ENCODE measurements at places on chromosomes 4 and X.

DNA sequence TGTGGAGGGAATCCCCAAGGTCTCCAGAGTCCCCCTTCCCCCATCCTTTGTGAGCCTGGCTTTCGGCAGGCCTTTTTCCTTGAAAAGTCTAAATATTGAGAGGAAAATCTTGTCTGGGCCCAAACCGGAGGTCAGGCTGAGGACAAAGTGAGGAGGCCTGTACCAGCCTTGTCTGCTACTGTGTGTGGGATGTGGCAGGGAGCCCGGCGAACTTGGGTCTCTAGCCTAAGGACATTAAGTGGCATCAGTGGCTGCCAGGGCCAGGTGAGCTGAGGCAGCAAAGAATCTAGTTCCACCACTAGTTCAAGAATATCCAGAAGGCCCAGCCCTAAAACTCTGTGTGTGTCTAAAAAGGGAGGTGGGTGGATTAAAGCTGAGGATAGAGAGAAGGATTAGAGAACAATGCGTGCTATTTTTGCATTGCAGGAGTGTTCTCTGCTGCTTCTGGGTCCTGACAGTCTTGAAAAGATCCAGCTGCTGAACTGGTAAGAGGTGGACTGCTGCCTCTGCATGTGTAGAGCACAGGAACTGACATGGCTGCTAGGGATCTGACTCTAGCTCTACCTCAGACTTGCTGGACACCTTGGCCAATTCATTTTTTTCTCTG, 1.2 kb upstream of the AMER1 start:
- DNase-seq = no peak

GRCh38 chr4:148116969-148117368, 325.2 kb downstream of the NR3C2 start:
- no peak for DNase-seq

- peak; percentile 44 for DNase-seq
Observed at GRCh38 chrX:44747969-44748368, 95.9 kb upstream of the DUSP21 start.

- peak; percentile 57 for DNase-seq
Observed at GRCh38 chr4:128322986-128323385, 35.4 kb upstream of the PGRMC2 start.

DNA sequence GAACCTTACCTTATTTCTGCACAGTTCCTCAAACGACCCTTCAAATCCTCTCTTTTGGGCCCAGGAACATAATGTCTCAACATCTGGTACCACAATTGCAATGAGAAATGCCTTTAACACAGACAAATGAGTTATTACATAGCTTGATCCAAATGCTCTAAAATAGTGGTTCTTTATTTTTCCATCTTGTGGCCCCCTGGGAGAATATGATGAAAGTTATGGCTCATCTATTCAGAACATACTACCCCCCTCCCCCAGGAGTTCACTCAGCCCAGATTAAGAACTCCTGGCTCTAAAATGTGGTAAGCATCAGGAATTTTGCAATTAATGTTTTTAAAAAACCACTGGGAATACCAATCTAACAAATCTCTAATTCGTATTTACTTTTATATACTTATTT, 23.9 kb upstream of the CENPU start:
- DNase-seq = peak; percentile 60

GRCh38 chr4:186724058-186724863, 605 bp upstream of the FAT1 start:
- peak; percentile 37 for DNase-seq

GRCh38 chr4:82975792-82976191, 34.8 kb downstream of the LIN54 start:
- no peak for DNase-seq

DNA sequence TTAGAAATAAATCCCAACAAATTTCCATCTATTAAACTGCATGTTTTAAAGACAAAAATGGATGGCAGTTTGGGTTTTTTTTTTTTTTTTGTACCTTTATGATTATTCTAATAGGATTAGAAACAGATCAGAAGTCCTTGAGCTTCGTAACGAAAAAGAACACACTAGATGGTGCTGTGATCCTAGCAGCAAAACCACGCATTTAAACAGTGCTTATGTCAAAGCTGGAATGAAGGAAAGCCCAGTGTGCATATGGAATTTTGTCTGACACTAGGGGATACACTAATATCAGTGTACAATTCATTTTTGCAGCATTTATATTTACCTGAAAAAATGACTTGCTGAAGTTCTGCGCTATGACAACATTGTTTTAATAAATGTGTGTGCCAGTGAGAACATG, 229.1 kb downstream of the VEGFC start:
- peak; percentile 26 for DNase-seq

GRCh38 chrX:21438792-21439191, 64.6 kb downstream of the CNKSR2 start:
- no peak for DNase-seq

DNA sequence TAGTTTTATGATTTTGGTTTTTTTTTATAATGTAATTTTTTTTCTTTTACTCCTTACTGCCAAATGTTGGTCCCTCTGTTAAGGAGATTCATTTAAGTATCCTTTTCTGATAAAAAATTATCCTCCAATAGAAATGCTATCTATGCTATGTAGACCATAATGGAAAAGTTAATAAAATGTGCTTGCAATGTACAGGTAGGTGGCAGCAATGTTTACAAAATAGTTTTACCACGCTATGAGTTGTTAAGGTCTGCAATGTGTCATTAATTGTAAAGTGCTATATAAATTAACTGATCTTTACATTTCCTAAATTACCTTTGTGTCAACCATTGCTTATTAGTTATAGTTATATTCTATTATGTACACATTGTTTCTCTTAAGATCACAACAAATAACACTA, 3.8 kb upstream of the CENPC start:
- no peak for DNase-seq

GRCh38 chrX:65841263-65841662, 173.8 kb downstream of the MSN start:
- no peak for DNase-seq

GRCh38 chr4:142383354-142383753, 462.7 kb downstream of the INPP4B start:
- no peak for DNase-seq

GRCh38 chr4:67909905-67910584, 26.2 kb upstream of the TMPRSS11D start:
- peak; percentile 39 for DNase-seq

DNA sequence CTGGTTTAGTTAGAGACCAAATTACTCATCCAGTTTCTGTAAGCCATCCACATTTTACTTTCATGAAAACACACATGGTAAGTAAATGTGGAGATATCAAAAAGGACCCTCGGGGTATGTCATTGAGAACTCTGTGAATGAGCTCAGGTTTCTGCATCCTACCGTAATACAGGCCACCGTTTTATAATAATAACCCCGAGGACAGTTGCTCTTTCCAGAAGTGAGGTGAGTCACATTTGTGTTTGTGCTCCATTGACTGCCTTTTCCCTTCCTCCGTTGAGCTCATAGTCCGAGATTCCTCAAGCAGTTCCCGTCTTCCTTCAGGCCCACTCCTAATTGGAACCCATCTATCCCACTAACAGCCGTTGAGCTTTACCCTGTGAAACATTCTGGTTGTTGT, 95.3 kb downstream of the GRID2 start:
- DNase-seq = no peak

GRCh38 chr4:139177049-139177868, at the start of gene ELF2:
TSS of gene ELF2 (minus strand) at chr4:139177218. CDS start at chr4:139137701, 39,517 bp downstream.
- peak; percentile 75 for DNase-seq

- DNase-seq = no peak
Observed at GRCh38 chr4:152944666-152945320, 8.7 kb downstream of the FHDC1 start.

DNA sequence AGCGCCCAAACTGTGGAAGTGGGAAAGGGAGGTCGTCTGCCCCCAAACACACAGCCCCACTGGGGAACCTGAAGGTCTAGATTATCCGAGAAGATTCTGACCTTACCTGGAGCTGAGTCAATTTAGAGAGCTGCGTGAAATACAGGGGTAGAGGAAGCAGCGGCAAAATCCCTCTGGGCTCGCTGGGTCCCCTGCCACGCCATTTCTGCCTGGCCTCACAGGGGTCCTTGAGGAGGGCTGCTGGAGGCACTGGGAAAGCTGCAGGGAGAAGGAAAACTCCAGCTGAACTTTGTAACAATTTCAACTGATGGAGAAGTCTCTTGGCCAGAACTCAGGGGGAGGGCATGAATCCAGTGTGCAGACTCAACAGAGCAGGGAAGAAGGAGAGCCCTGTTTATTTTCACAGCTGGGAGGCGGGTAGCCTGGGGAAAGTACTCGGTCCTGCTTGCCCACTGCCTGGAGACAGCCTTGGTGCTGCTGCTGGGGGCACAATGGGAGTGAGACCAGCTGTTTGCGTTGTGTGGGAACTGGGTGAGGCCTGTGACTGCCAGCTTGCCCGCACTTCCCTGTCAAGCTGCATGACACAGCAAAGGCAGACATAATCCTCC, 93.2 kb upstream of the MAPK10 start:
- peak; percentile 66 for DNase-seq

GRCh38 chr4:168269896-168270295, 48.7 kb downstream of the DDX60 start:
- DNase-seq = no peak

- DNase-seq = no peak
Observed at GRCh38 chrX:55919367-55920221, 202.0 kb downstream of the RRAGB start.

DNA sequence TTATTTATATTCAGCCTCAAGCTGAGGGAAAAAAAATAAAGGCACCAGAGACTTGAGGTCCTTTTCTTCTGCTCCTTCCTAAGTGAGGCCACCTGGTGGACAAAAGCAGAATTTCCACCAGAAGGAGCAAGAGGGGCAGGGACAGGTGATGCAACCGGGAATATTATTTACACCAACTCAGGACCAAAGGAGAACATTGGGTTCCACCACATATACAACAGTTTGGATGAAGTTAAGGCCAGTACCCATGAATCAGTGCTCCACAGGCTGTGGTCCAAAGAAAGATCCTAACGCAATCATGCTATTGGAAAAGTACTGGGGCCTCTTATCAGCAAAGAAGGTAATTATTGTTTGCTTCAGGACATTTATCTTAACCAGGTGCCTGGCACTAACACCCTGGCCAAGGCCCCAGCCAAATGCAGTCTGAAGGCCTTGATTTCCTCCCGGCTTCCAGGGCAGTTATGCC, 57.4 kb downstream of the TSC22D3 start:
- DNase-seq = peak; percentile 91

GRCh38 chr4:124372916-124373315, 339.6 kb downstream of the ANKRD50 start:
- no peak for DNase-seq

GRCh38 chr4:149784018-149784417, 31.6 kb downstream of the IQCM start:
- DNase-seq = peak; percentile 46

DNA sequence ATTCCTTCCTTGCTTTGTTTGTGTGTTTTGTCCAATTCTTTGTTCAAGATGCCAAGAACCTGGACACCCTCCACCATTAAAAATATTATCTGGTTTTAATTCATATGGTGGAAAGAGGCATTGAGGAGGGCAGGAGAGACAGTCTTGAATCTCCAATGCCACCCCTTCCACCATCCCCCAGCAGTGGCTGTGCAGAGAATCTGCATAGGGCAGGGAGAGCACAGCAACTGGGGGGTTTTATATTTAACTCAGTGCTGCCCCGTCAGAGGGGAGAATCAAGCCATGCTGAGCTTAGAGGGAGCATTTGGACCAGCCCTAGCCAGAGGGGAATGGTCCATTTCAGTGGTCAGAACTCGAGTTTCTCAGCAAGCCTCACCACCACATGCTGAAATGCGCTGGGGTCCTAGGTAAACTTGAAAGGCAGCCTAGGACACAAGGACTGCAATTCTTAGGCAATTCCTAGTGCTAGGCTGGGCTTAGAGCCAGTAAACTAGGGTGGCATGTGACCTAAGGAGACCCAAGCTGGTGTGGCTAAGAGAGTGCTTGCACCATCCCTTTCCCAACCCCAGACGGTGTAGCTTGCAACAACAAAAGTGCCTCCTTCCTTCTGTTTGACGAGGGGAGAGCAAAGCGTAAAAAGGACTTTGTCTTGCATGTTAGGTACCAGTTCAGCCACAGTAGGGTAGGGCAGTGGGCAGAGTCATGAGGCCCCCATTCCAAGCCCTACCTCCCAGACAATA, 34.2 kb downstream of the CCDC158 start:
- DNase-seq = no peak

DNA sequence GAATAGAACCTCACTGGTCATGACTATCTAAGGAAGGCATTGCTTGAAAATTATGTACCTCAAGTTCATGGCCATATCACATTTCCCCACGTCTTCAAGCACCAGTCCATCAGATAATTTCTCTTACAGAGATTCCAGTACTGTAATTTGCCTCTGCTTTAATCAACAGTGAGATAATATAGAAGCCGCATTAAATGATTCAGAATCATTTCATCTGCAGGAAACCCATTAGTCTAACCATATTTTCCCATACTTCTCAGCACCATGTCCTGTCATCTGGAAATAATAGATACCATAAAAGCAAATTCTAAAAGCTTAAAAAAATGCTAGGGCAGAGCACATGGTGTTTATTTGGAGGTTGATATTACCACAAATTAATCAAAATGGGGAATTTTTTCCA, 310.3 kb upstream of the SLIT2 start:
- no peak for DNase-seq

- no peak for DNase-seq
Observed at GRCh38 chr4:1510931-1511330, 104.7 kb upstream of the NKX1-1 start.

DNA sequence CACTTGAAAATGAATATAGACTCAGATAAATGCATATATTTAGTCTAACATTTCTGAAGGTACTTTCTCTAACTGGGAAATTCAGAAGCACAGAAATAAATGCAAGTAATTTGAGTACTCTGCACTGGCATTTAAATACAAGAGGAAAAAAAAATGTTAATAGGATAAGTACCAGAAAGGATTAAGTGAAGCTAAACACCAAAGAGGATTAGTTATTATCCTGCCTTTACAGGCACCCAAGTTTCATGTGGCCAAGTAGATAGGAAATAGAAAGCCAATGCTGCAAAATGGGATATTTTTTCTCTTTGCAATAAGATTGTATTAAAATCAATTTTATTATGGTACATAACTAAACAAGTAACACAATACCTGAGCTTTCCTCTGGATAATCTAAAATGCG, 762.5 kb downstream of the PCDH7 start:
- DNase-seq = no peak

All from LHCN-M2 (cell line).